Cardiac fibroblast (primary cell): ENCODE measurements at places on chromosomes 7 and 10.

- DNase-seq = no peak
These were observed 76.0 kb downstream of the CXCL12 start for GRCh38 chr10:44308935-44309334.

DNA sequence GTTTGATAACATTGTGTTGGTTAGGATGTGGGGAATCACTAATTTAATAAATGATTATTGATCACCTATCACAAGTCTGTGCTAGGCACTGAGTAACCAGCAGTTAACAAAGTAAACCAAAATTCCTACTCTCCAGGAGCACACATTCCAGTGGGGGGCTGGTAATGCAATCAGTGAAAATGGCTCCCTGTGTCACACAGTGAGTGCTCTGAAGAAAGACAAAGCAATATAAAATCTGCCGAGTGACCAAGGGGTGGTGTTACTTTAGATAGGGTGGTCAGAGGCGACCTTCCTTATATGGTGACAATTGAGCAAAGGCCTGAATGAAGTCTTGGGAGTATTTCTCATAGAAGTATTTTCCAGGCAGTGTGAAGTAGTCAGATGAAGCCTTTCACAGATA, 13.6 kb upstream of the SMC3 start:
- no peak for DNase-seq

GRCh38 chr7:147858421-147858820, 732.1 kb upstream of the C7orf33 start:
- DNase-seq = no peak

DNA sequence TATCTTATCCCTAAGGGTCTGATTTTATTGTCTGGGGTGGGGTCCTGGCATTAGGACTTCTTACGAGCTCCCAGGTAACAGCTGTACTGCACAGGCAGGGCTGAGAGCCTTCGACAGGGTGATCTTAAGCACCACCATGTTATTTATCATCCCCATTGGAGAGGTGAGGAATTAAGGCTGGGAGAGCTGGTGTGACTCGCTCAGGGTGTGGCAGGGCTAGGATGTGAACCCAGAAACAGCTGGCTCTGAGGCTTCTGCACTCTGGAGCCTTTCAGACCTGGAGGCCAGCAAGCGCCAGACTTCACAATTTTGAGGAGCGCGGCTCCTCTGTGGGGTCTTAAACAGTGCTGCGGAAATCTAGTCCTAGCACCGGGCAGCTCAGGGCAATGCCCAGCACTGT, 27.4 kb upstream of the NDST2 start:
- DNase-seq = no peak

- no peak for DNase-seq
These were observed 6.9 kb downstream of the KMT2E start for GRCh38 chr7:105020926-105021325.

GRCh38 chr10:97960269-97961056, 70.0 kb downstream of the CRTAC1 start:
- no peak for DNase-seq
